ENCODE measurements at places on chromosomes 12 and 14.

GRCh38 chr12:100364324-100364723, 7.5 kb downstream of the SLC17A8 start:
- no peak for DNase-seq

- no peak for DNase-seq
Measured at GRCh38 chr14:68978172-68978911, 760 bp downstream of the ACTN1 start.

DNA sequence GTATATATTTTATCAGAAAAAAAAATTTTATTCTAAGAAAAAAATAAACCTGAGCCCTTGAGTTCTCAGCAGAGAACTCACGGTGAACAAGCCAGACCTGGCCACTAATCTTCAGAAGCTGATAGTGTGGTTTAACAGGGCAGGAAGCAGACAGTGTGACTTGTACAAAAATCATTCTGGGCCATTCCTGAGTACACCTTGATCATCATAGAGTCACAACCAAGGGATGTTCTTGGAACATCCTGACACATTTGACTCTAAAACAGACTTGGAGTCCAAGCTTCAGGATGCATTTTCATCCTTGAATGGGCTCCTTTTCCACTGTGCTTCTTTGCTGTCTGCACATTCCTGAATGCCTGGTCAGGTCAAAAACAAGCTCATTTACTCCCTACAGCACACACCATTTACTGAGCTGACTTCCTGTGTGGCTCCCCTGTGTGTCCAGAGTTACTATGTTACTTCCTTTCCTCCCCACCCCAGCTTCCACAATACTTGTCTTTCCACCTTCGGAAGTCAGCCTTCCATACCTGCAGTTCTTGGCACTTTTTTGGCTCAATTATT, 112.0 kb downstream of the ANO6 start:
- DNase-seq, result no peak

- DNase-seq, result no peak
Measured at GRCh38 chr12:125131958-125132357, 66.7 kb downstream of the AACS start.

DNA sequence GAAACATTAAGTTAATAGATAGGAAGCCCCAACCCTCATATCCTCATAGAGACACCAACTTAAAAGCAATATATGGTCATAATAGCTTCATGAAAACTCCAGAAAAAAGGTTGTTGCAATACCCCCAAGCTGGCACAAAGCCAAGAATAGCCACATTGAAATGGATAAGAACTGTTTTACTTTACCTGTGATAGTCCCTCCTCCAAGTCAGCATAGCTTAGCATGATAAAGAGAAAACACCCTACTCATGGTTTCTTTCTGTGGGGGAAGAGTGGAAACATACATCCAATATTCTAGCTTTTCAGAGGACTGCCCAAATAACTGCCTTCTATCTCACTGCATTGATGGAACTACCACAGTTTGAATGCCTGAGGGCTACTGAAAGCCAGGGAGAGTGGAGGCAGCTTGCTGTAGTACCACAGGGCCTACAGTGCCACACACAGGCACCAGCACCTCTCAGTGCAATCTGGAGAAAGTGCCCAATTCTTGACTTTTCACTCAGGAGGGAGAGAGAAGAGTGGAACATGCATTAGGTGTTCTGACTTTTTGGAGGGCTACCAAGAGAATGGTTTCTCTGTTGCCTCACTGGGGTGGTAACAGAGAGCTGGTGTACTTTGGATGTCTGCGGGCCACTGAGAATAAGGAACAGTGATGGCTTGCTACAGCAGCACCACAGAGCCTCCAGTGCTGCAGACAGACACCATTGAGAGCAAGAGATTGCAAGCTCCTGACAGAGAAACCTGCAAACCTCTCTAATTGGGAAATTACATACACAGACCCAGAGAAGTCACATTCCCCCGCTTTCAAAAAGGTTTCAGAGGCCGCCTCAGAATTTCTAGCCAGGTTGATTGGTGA, 157.1 kb upstream of the GARIN2 start:
- DNase-seq, result no peak

DNA sequence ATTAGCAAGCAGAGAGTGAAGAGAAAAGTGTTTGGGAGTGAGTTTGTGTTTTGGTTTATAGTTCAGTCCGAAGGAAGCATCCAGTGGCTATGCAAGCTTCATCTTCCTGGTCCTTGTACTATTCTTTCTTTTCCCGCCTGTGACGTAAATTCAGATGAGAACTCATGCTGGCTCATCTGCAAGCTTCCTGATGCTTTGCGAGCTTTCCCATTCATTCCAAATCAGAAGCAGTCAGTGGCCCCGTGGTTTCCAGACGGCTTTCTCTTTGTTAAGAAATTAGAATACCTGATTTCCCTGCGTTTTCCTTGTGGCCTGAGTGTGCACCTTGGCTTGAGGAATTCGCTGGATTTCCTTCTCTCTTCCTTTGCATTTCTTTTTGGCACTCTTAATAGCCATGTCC, 89.5 kb downstream of the TESC start:
- no peak for DNase-seq

DNA sequence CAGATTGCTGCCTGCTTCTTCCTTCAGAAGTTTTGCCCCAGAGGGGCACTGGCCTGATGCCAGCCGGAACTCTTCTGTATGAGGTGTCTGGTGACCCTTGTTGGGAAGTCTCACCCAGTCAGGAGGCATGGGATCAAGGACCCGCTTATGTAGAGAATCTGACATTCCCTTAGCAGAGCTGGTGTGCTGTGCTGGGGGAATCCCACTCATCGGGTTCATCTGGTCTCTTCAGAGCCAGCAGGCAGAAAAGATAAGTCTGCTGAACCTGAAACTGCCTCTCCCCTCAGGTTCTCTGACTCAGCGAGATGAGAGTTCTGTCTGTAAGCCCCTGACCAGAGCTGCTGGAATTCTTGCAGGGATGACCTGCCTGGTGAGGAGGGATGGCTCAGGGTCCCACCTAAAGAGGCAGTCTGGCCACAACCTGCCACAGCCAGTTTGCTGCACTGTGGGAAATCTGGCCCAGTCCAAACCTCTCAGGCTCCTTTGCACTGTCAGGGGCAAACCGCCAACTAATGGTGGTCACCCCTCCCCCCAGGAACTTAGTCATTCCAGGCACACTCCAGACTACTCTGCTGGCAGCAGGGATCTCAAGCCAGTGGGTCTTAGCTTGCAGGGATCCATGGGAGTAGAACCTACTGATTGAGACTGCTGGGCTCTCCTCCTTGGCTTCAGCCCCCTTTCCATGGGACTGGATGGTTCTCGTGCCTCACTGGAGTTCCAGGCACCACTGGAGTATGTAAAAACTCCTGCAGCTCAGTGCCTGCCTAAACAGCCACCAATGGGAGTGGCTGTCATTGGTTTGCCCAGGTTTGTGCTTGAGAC, 4.1 kb downstream of the CLEC2D start:
- DNase-seq, result no peak

- DNase-seq, result peak; percentile 10
Measured at GRCh38 chr14:88492272-88493089, 62.3 kb downstream of the PTPN21 start.

DNA sequence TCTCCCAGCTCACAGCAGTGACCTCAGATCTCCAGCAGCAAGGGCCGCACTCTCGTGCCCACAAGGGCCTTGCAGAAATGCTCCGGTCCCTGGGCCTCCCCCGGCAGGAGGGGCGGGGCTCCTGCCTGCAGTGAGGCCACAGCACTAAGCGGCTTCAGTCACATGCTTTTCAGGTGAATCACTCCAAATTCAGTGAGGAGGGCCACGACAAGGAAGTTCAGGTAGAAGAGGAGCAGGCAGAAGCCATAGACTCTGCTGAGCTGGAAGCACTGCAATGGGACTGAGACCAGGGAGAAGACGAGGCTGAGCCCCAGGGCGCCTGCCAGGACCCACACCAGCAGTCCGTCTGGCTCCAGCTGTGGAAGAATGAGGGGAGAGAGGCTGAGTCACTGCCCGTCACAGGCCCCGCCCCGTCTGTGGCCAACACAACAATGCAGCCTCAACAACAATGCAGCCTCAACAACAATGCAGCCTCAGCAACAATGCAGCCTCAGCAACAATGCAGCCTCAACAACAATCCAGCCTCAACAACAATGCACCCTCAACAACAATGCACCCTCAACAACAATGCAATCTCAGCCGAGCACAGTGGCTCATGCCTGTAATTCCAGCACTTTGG, 35.2 kb downstream of the SLC8B1 start:
- no peak for DNase-seq

DNA sequence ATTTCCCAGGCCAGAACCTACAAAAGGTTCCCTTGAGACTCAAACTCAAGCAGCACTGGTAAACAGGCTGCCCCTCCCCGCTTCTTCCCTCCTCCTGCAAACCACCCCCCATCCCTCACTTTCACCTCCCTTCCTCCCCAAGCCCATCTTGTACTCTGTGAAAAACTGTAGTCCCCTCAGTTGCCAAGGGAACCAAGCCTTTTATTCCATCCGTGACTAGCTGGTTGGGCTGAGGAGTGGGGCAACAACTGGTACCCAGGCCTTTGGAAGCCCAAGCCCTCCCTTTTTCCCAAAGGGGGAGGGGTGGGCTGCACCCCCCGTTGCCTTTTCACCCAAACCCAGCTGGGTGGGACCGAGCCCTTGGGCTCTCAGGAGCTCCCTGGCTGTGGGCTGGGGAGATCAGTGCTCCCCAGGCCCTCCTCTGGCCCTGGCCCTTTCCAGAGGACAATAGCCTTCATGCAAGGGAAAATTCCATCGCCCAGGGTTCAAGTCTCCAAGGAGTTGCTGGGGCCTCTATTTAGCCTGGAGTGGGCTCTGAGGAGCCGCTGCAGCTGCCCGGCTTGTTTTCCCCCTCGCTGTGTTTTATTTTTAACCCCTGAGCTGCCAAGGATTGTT, 61.9 kb downstream of the ZFP36L1 start:
- no peak for DNase-seq

DNA sequence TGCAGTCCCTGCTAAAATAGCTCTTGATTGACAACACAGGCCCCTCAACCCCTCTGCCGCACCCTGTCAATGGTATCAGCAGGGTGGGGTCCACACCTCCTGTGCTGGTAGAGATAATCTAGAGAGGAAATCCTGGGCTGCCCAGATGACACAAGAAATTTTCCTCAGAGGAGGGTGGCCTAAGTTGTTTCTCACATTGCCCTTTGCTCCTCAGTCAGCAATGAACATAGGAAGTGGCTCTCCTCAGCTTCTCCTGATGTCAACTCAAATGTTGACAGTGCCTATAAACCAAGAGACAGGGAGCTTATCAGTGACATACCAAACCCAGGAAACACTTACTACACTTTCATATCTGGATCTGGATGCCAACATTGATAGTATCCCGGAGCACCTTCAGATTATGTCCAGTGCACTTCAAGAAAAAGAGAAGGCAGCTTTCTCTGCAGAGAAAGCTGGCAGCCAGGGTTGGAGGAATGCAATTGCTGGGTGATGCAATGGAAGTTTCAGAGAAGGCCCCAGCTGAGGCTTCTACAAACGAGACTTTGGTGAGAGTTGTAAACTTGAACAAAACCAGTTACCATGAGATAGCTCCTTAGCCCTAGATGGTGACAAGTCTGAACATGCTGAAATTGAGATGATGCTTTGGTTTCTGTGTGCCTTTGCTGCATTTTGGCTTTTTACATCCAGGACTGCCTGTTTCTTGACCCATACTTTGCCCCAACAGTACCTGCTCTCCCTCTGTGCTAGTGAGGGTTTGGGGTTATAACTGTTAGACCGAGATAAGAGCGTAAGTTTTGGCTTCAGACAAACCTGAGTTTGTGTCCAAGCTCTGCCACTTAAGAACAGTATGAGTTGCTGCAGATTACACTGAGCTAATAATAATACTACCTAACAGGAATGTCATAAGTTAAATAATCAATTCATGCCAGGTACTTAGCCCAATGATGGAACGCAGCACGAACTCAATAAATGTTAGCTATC, 183.5 kb downstream of the NUAK1 start:
- no peak for DNase-seq

DNA sequence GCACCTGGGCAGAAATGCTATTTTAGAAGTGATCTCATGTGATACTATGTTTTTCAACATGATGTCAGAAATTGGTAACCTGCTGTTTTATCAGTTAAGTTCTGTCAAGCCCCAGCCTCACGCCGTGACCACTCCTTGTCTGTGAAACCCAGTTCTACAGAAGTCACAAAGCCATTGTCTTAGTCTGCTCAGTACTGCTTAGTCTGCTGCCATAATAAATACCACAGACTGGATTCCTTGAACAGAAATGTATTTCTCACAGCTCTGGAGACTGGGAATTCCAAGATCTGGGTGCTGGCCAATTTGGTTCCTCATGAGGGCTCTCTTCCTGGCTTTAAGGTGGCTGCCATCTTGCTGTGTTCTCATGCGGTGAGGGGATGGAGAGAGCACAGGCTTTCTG, 176.9 kb downstream of the PRKCH start:
- DNase-seq, result no peak

DNA sequence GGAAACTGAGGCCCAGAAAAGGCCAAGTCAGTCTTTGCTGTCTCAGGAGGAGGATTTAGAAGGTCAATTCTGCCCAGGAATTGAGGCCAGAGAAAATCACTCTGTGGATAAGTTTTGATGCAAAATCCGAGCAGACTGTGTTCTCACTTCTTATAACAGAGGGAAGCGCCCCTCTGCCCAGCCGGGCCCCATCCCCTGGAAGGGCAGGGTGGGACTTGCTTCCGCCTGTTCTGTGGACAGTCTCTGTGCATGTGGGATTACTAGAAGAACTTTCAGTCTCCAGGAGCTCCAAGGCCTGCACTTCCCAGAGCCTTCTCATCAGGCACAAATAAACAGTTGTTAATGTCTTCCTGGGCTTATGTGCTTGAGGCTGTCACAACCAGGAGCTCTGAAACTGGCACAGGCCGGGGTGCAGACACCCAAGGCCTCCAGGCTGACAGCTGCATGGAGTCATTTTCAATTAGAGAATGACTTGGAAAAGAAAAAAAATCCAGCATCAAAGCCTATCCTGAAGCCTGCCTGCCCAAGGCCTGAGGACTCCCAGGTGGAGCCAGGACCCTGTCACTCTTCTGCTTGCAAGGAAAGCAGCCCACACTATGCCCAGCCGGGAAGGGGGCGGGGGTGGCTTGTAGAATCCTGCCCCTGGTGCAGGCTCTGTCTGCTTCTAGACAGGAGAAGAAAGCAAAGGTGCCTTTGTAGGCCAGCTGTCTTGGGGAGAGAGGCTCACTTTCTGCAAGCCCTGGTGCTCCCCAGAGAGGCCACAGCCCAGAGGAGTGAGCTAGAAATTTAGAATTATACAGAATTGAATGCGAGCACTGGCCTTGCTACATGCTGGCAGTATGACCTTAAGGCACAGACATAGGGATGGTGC, 84.7 kb downstream of the NTF3 start:
- DNase-seq, result no peak

- no peak for DNase-seq
Measured at GRCh38 chr12:5632453-5632852, 200.5 kb downstream of the NTF3 start.

Data from stimulated activated CD8-positive, alpha-beta memory T cell treated with anti-CD3 and anti-CD28 coated beads, Interleukin-2, amount 100 ng/mL, for 1 hour (primary cell).